Right atrium auricular region (tissue), 2 donors: ENCODE measurements at places on chromosomes 5 and 9. TPM values are rescaled to one million over a fixed set of nuclear protein-coding genes. Genes with fewer than 3 reads are reported as not detected.
A peak's percentile ranks its signal among the peaks of the same experiment; 100 is the strongest.

- no peak for DNase-seq
Measured at GRCh38 chr9:6692881-6693361, 47.4 kb upstream of the GLDC start.

DNA sequence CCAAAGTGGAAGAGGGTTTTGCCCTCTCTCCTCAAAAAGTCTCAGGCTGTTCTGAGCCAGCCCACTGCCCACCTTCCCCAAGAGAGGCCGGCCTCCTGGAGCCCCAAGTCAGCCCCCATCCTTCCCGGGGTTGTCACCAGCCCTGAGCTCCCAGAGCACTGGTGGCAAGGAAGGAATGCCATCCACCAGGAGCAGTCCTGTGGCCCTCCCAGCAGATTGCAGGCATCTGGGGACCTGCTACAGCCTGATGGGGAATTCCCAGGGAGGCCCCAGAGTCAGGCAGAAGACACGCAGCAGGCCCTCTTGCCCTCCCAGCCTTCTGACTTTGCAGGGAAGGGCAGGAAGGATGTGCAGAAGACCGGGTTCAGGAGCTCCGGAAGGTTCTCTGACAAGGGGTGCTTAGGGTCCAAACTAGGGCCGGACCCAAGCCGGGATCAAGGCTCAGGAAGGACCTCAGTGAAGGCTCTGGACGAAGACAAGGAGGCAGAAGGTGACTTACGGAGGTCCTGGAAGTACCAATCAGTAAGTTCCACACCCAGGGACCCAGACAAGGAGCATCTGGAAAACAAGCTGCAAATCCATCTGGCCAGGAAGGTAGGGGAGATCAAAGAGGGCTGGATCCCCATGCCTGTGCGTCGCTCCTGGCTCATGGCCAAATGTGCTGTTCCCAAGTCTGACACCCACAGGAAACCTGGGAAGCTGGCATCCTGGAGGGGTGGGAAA, 3.7 kb downstream of the SPATA31E1 start:
- no peak for DNase-seq

DNA sequence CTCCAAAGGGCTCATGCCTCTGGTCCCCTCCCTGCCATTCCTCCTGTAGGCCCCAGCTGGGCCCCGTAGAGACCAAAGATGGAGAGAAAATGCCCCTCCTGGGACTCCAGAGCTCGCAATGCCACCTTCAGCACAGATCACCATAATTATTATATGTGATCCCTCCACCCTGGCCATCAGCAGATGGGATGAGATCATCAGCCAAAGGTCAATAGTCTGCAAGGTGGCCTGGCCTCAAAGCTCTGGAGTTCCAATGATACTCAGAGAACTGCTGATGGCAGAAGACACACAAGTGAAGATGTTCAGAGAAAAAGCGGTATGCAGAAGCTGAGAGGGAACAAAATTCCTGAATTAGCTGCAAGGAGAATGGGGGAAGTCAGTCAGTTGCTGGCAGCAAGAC, 5.0 kb downstream of the RPP25L start:
- DNase-seq = no peak

- DNase-seq = no peak
Measured at GRCh38 chr9:127884976-127885490, 7.6 kb upstream of the AK1 start.

DNA sequence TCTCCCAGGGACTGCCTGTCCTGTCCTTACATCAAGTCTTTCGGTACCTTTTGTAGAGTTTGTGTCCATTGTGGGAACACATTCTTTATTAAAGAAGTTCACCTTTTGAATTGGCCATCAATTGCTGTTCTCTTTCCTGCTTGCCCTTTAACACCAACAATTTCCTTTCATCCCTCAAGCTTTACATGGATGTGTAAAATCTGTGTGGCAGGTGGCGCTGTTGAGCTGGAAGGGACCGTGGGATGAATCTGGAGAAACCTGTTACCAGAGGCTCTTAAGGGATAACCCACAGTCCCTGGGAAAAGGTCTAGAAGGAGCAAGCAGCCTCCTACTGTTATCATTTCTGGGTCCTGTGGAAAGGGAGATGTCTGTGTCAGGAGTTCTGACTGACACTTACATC, 7.9 kb upstream of the ZFP62 start:
- peak; percentile 89 for DNase-seq

DNA sequence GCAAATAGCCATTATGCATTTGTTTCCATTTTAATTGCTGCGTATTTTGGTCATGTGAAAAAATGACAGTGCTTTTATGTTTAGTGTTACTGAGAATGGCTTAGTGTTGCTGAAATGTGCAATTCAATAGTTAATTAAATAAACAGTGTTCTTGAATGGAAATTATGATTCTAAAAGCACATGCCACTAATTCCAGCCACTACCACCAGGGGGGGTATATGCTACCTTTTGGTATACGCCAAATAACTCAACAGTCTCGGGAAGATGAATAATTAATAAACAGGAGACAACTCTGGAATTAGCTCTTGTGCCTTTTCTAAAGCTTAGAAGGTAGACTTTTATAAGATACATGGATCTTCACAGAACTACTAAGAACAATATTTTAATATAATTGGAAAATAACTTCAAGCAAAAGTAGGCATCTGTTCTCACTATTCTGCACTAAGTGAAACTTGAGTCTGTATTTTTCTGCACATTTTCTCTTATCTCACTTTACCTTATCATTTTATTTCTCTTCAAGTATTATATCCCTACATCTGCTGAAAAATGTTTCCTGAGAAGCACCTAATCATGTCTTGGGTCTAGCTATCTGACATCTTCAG, 83.5 kb upstream of the MINAR2 start:
- DNase-seq = peak; percentile 66

- DNase-seq = no peak
Measured at GRCh38 chr5:126099077-126099476, 324.1 kb upstream of the GRAMD2B start.

DNA sequence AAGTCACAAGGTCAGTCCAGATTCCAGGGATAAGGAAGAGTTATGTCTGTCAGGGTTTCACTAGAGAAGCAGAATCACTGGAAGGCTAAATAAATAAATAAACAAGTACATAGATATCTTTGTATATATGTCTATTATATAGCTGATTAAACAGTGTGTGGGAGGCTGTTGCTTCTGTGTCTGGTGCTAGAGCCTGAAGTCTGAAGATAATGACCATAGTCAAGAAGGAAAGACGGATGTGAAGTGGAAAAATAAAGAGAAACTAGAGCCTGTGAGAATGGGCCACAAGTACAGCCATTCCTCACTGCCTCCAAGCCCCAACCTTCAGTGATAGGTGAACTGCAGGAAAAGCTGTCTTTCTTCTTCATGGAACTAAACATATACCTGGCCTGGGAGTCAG, 4.1 kb upstream of the TMED7 start:
- DNase-seq = no peak

DNA sequence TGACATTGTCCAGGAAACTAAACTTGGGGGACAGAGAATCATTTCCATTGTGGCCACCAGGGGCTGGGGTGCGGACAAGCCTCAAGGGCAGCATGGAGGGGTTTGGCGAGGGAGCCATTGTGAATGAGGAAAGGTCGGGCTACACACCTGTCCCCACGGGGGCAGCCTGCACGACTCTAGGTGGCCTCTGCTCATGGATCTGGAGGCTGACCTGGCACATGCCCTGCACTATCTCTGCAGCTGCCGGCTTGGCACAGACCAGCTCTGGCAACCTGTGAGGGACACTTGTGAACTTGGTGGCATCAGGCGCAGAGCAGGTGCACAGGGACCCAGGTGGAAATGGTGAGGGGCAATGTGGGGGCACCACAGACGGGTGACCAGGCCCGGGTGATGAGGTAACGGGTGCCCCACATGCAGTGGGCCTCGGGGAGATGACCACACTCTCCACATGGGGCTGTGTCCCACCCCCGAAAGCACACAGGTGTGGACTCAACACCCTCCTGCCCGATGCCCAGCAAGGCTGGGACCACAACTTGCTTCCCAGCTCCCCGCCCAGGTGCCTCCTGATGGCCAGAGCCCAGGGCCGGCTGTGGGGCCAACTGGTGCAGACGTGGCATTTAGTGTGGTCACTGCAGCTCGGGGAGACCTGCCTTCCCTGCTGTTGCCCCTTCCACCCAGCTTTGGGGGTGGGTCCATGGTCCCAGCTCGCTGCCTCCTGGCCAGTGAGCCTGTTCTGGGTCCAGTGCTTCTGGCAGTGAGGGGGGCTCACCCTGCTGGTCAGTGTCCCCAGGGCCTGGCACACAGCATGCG, 60.9 kb upstream of the UBAC1 start:
- DNase-seq = no peak

- no peak for DNase-seq
Measured at GRCh38 chr5:74798977-74799911, 32.2 kb downstream of the NSA2 start.

DNA sequence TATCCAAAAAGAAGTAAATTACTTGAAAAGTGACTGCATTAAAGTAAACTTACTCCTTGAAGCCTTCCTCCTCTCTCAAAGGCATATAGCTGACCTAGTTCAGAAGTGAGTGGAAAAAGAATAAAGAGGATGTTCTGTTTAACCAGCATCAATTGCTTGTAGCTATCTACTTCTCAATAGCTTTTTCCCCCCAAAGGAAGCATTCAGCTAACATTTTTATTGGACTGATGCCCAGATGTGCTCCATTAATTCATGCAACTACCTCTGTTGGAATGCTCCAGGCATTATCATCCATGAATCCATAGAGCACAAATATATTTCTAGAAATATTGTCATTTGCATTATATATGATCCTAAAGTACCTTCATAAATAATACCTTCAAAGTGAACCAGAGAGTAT, 132.8 kb downstream of the RASEF start:
- no peak for DNase-seq

DNA sequence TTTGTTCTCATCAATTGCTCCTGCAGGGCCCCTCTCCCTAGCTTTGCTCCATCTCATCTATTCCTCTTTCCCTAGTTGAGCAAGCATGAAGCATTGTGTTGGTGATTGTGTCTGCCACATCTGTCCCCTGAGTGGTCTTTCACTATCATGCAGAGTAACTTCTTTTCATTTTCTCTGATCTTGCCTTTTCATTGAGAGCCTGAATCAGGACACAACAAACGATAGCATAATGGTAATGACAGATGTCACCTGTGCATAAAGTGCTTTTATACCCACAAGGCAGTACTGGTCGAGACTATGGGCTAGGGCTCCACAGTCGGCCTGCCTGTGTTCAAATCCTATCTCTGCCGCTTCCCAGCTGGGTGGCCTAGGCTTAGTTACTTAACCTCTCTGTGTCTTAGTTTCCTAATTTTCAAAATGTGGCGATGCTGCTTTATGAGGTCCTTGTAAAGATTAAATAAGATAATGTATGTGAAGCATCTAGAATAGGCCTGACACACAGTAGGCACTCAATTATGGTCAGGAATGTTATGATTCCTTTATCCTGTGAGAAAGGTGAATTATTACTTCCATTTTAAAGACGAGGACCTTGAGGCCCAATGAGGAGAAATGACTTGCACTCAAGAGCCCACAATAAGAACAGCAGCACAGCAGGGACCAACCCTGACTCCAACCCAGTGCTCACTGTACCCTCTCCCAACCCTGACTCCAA, 137.1 kb upstream of the ZNF618 start:
- DNase-seq = no peak

- no peak for DNase-seq
Measured at GRCh38 chr5:101811466-101811865, 484.6 kb downstream of the SLCO4C1 start.

DNA sequence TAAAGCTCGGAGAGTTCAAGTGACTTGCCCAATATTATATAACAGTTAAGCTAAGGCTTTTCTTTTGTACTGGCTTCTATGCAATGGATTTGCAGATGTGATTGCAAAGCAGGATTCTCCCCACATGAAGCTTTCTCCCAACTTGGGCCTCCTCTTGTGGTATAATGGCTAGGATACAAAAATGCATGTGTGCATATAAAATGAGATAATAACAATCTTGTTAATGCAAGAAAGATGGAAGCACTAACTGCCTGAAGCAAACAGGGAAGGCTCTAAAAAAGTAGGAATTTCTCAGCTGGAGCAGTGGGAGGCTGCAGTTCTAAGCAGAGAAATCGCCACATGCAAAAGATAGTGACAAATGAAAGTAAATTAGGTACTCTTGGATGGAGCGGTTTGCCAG, 444.2 kb upstream of the RIOK2 start:
- DNase-seq = no peak

- DNase-seq = no peak
Measured at GRCh38 chr9:133542002-133542401, 7.5 kb downstream of the ADAMTSL2 start.

GRCh38 chr9:12915366-12915954, 140.6 kb downstream of the LURAP1L start:
- no peak for DNase-seq

DNA sequence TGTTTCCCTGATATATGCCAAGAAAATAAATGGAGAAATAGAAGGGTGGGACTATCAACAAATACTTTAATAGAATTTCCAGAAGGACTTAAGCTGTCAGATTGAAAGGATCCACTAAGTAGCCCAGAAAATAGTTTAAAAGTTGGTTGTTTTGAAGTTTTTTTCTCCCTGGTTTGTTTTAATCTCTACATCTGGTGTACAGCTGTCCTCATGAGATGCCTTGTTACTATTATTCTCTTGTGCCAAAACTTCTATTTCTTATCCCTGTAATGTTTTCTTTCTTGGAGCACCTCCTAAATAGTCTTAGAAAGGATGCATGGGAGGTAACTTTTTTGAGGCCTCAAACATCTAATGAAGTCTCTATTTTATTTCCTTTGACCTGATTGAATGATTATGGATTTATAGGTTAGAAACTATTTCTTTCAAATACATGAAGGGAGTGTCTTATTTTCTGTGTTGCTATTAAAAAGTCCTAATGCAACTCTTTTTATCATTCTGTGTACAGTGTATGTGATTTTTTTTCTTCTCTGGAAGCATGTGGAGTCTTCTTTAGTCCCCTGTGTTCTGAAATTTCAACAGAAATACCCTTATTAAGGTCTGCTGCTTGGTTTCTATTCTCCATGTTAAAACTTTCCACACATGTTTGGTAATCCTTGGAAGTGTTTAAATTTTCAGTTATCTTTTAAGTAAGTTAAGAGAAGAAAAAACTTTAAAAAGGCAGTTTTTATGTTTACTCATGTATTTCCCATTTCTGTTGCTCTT, 140.0 kb upstream of the CDKN2B start:
- DNase-seq = no peak

- DNase-seq = no peak
Measured at GRCh38 chr9:32339424-32339823, 45.0 kb upstream of the ACO1 start.

DNA sequence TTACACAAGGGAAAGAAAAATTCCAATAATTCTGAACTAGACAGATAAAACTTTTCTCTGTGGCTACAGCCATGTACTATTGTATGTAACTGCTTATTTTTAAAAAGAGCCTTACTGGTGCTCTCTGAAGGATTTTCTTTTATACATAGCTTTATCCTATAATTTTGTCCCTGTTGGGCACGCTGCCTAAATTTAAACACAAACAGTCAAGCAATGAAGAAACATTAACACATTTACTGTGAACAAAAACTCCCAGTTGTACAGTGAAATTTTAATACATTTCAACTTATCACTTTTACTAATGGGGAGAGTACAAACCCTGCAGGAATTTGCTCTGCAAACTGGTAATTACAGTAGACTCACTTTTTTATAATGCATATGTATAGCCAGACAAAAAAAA, 273.3 kb downstream of the BNC2 start:
- DNase-seq = no peak

GRCh38 chr5:138448481-138449398, 9.9 kb downstream of the REEP2 start:
- DNase-seq = no peak

COL27A1 gene
- total RNA-seq = 1.5 TPM

RNF183 gene
- not detected for total RNA-seq

ZNF462 gene
- 30.5 TPM for total RNA-seq

FOXD1 gene
- total RNA-seq = not detected

FSTL4 gene
- not detected for total RNA-seq

TRAF1 gene
- total RNA-seq = 2.0 TPM

ARHGEF37 gene
- 11.0 TPM for total RNA-seq
